ENCODE measurements at places on chromosomes 3 and 15.

- no peak for DNase-seq
Observed at GRCh38 chr3:25396251-25396650, 31.8 kb upstream of the RARB start.

DNA sequence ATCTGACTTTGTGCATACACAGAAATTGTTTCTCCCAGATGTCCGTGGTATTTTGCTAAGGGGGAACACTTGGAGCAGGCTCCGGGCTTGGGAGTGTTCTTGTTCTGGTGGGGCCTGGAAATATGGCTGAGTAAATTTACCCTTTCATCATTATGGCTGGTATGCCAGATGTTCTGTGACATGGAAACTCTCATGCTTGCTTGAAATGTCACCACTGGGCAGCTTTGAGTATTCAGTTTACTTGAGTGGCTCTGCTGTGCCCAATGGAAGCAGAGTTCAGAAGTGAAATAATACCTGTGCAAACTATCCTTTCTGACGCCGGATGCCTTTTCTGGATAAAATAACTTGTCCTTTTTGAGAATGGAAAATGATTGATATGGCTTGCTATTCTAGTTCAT, 283.6 kb upstream of the TPM1 start:
- DNase-seq = no peak

DNA sequence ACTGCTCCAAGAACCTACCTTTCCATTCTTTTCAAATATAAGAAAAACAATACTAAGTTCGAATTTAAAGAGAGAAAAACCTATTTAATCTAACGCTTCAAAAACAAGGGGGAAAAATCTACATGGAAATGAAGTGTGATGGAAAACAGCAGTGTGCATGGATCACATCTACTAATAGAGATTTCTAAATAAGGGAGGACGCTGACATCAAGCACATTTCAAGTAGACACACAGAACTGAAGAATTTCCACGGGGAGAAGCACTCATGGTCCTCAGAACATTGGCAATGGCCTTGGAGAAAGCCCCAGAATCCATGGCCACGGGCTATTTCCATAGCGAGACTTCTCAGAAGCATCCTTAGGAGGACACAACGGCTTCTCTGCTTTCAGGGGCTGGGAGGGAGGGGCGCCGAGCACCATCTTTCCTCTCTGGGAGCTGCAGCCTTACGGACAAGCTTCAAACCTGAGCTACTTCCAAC, 1.0 kb downstream of the TASOR start:
- no peak for DNase-seq

GRCh38 chr15:28164876-28165275, 65.8 kb upstream of the OCA2 start:
- no peak for DNase-seq
